ENCODE measurements at places on chromosomes 5 and 9.

DNA sequence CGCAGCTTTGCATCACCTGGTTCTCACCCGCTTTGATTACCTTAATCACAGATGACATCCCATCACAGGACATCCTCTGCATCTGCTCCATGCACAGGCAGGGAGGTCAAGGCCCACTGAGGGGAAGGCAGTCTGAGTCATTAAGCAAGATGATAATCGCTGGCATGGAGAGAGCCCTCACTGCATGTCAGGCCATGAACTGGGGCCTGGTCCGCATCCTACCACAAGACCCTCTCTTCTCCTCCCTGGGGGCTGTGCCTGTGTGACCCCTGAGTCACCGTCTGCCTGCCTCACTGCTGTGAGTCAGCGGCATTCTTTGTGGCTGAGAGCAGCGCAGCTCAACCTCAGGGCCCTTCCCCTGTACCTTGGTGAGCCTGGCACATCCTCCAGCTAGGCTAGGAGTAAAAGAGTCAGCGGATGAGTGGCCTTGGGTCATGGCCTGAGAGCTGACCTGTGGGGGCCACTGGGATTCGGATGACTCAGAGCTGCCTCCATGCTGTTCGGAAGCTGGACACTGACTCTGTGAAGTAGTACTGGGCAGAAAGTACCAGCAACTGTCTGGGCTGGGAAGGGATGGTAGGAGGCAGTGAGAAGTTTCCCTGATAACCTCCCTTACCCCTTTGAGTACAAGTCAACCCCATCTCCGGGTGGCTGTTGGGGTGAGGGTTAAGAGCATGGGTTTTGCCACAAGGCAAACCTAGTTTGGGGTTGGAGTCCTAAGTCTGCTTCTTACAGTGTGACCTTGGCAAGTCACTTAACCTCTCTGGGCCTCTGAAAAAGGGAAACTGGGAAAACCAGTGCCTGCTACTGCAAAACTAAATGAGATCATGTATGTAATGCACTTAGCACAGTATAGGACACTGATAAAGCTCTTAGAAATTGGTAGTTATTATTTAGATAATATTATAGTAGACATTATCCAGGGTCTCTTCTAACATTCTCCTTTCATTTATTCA is 14.6 kb upstream of the ARSI start:
- DNase-seq: no peak

DNA sequence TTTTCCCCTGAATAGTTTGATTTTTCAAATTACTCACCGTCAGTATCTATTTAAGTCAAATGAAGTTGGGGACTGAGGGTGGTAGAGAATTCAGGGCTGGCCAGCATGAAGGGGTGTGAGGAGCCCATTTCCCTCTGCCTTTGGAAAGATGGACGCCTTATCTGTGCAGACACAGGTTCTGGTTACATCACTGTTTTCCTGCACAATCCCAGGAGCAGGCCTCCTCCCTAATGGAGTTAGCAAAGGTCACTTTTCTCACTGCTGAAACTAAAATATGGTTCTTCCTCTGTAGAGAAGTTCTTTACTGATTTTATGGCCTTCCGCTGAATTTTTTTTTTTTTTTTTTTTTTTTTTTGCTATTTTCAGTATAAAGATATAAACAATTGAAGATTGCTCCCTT is 69.1 kb downstream of the FOXD1 start:
- DNase-seq: no peak

DNA sequence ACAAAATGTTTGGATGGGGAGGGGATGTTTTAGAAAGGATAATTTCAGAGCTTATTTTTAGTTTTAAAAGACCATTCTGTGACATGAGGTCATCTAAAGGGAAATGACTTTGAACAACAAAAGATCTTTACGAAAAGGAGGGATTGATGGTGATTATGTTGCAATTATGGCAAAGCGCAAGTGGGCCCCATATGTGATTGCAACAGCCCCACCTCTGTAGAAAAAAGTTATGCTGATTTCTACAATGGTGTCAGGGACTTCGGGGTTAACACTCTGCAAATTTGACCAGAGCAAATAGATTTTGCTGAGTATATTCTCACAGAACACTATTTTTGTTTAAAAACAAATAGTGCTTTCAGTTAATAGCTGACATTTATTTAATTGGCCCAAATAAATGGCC is 312.8 kb downstream of the NSG2 start:
- DNase-seq: no peak

- no peak for DNase-seq
Observed at GRCh38 chr5:63128018-63128417, 549.4 kb downstream of the LRRC70 start.

DNA sequence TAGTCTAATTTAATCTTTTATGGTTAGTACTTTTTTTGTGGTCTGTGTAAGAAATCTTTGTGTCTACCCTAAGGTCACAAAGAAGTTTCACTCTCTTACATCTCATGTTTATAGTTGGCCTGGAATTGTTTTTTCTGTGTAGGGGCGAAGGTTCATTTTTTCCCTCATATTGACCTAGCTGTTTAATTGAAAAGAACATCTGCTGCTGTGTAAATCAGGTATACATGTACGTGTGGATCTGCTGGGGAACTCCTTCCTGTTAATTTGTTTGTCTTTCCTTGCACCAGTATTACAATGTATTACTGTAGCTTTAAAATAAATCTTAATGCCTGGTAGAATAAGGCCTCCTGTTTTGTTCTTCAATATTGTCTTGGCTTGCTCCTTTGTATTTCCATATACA is 37.8 kb downstream of the EXOSC2 start:
- no peak for DNase-seq

- no peak for DNase-seq
Observed at GRCh38 chr5:59792983-59793585, 100.4 kb downstream of the PDE4D start.
